ENCODE measurements at places on chromosomes 1 and 21.
A peak's percentile ranks its signal among the peaks of the same experiment; 100 is the strongest.

DNA sequence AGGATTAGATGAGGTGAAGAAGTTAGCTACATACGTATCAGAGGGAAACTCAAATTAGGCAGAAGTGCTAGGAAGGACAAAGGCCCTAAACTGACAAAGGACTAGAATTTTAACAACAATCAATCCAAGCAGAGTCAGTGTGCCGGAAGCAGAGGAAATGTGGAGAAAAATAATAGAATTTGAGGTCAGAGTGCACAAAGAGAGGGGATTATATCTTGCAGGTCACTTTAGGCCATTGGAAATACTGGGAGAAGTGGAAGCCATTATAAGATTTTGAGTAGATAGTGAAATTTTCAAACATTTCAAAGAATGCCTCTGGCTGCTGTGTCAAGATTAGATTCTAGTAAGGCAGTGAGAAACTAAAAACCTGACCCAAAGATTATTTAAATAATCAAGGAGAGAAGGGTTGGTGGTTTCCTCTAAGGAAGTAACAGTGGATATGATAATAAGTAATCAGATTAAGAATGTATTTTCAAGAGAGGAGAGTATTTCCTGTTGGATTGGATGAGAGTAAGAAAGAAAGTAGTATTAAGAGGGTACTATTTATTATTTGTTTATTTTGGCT, 889.2 kb upstream of the NCAM2 start:
- H3K27ac ChIP-seq = no peak overlapping the region
- no peaks in the 10 kb centered on the region for H3K4me1 ChIP-seq
- no peak for DNase-seq
- H3K4me3 ChIP-seq = no peak overlapping the region

- no peak for DNase-seq
- H3K36me3 ChIP-seq = no peaks in the 10 kb centered on the region
- no peak overlapping the region for H3K27ac ChIP-seq
- peaks cover 23% of the 10 kb centered on the region for H3K4me1 ChIP-seq
Measured at GRCh38 chr1:58950897-58951296, 167.1 kb upstream of the JUN start.

GRCh38 chr1:63664742-63665141, 71.5 kb downstream of the PGM1 start:
- no peak overlapping the region for H3K27ac ChIP-seq
- no peak overlapping the region for H3K4me3 ChIP-seq
- H3K36me3 ChIP-seq = peaks cover 15% of the 10 kb centered on the region

DNA sequence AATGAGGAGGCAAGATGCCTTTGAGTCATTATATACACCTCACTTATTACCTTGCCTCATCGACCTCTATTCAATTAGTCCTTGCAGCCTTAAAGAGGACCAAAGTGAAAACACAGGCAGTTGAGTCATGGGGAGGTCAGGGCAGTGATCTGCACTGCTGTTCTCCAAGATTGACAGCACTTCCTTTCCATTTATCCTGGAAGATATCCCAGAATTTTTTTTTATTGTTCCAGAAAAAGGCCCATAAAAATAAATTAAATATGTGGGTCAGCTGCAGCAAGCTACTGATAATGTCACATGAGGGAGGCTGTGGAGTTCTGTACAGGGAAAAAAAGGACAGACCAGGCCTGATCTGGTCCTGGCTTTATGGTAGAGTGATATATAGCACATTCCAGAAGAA, 33.2 kb upstream of the CDC42BPA start:
- no peak overlapping the region for H3K4me3 ChIP-seq
- no peaks in the 10 kb centered on the region for H3K4me1 ChIP-seq
- no peaks in the 10 kb centered on the region for H3K36me3 ChIP-seq
- H3K27me3 ChIP-seq = peaks cover under 1% of the 10 kb centered on the region

- no peak overlapping the region for H3K27ac ChIP-seq
- no peak overlapping the region for H3K4me3 ChIP-seq
- no peaks in the 10 kb centered on the region for H3K36me3 ChIP-seq
- DNase-seq = no peak
- peaks cover 2% of the 10 kb centered on the region for H3K27me3 ChIP-seq
Measured at GRCh38 chr1:98018074-98018473, 97.2 kb upstream of the DPYD start.

- no peaks in the 10 kb centered on the region for H3K36me3 ChIP-seq
- H3K4me1 ChIP-seq = no peaks in the 10 kb centered on the region
- no peak overlapping the region for H3K27ac ChIP-seq
Measured at GRCh38 chr1:37415611-37416244, 58.7 kb upstream of the ZC3H12A start.

DNA sequence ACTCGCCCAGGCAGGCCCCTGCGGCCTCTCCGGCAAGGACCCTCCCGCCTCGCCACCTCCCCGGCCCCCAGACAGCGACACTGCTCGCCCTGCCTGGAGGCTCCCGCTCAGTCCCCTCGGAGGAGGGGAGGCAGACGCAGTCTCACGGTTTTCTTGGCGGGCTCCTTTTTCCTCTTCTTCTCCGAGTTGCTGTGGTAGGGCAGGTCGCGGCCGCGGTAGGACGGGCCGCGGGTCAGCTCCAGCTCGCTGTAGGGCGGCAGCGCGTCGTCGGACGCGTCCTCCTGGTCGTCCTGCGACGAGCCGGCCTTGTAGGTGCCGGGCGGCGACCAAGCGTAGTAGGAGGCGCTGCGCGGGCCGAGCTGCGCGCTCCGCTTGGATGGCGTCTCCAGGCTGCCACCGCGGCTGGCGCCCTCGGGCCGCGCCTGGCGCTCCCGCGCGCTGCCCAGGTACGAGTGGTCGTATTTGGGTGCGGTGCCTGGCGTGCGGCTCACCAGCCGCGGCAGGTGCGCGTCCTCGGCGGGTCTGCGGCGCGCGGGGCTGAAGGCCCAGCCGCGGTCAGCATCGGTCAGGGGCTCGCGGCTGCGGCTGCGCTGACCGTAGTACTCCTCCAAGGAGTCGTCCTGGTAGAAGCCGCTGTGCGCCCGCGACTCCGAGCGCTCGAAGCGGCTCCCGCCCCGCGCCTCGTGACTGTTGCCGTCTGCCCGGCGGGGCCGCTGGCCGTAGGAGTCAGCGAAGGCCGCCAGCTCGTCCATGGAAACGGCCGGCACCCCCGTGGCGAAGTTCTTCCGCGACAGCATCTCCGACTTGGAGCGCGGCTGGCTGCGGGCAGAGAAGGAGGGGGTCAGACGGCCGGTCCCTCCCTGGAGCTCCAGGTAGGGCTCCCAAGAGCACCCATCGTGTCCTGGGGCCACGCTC, 44.8 kb upstream of the TADA1 start:
- H3K36me3 ChIP-seq = peaks cover 8% of the 10 kb centered on the region
- H3K4me1 ChIP-seq = no peaks in the 10 kb centered on the region
- no peak overlapping the region for H3K27ac ChIP-seq
- H3K4me3 ChIP-seq = no peak overlapping the region

- DNase-seq = peak; percentile 87
- H3K4me1 ChIP-seq = peaks cover 10% of the 10 kb centered on the region
- no peak overlapping the region for H3K4me3 ChIP-seq
- no peaks in the 10 kb centered on the region for H3K27me3 ChIP-seq
- H3K27ac ChIP-seq = no peak overlapping the region
Measured at GRCh38 chr1:153509729-153510354, 25.9 kb downstream of the S100A6 start.

GRCh38 chr21:31161157-31161556, 122.9 kb upstream of the KRTAP19-8 start:
- peaks cover 58% of the 10 kb centered on the region for H3K36me3 ChIP-seq
- H3K27me3 ChIP-seq = no peaks in the 10 kb centered on the region
- peak; percentile 53 for DNase-seq
- H3K27ac ChIP-seq = peak overlapping the region; percentile 79
- peaks cover 87% of the 10 kb centered on the region for H3K4me1 ChIP-seq
- H3K4me3 ChIP-seq = no peak overlapping the region

- no peak overlapping the region for H3K27ac ChIP-seq
- no peaks in the 10 kb centered on the region for H3K4me1 ChIP-seq
- peak; percentile 74 for DNase-seq
- no peaks in the 10 kb centered on the region for H3K27me3 ChIP-seq
- no peaks in the 10 kb centered on the region for H3K36me3 ChIP-seq
Measured at GRCh38 chr1:163174524-163175437, 27.9 kb downstream of the RGS5 start.

DNA sequence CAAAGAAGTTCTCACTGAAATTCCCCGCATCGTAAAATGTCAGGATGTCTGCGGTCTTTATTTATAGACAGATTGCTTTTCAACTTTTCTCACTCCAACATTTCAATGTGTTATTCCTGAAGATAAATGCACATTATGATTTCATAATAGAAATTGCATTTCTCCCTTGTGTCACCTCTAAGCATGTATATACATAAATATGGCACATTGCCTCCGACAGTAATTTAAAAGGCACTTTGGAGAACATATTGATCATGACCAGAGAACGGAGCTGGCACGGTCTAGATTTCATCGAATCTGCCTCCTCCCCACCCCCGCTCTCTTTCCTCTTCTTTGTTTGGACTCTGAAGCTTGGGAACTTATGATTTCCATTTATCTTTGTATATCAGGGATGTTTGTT, 54.9 kb upstream of the IGSF21 start:
- H3K27me3 ChIP-seq = peaks cover 5% of the 10 kb centered on the region
- H3K36me3 ChIP-seq = no peaks in the 10 kb centered on the region
- H3K4me3 ChIP-seq = no peak overlapping the region
- no peaks in the 10 kb centered on the region for H3K4me1 ChIP-seq
- no peak overlapping the region for H3K27ac ChIP-seq

DNA sequence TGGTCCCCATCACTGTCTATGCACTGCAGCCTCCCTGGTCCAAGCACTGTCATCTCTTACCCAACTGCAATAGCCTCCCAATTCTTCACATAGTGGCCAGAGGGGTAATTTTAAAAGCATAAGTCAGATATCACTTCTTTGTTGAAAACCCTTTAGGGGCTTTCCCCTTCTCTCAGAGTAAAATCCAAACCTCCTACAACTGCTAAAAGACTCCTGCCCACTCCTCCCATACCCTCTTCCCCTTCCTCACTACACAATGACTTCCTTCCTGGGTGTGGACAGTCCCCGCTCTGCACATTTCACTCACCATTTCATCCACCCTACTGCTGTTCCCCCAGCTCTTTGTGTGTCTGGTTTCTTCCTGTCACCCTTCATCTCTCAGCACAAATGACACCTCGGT, 8.3 kb downstream of the MCOLN2 start:
- H3K27me3 ChIP-seq = no peaks in the 10 kb centered on the region
- H3K4me1 ChIP-seq = peaks cover 37% of the 10 kb centered on the region
- peaks cover 41% of the 10 kb centered on the region for H3K36me3 ChIP-seq
- peak overlapping the region; percentile 11 for H3K4me3 ChIP-seq
- DNase-seq = peak; percentile 33

GRCh38 chr1:62384276-62385005, 52.4 kb upstream of the USP1 start:
- no peak overlapping the region for H3K4me3 ChIP-seq
- H3K27me3 ChIP-seq = no peaks in the 10 kb centered on the region
- DNase-seq = no peak
- H3K36me3 ChIP-seq = no peaks in the 10 kb centered on the region

DNA sequence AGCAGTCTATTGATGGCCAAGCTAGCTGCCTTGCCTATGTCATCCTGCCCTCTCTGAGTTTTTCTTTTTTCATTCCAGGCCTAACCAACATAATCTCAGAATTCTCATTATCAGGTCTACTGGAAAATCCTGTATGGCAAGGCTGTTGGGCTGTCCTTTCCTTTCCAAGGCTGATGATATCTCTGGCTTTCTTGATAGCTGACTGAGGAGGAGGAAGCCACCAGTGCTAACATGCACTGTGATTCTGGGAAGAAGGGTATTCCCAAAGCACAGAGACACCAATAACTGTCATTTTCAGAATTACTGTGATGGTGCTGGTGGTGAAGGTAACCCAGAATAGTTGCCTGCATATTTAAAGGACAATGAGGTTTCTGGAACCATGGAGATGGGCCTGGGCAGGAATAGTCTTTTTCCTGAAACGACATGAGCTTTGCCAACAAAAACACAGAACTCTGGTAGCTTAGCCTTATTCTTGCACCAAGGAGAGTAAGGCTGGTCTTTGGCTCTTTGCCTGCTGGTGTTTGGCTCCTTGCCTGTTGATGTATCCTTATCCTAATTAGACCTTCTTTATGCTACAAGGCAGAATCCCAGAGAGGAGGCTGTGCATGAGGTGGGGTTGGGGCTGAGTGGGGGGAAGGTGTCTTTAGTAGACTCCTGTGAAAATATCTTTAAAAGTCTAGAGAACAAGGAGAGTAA, 157.4 kb downstream of the TNFSF18 start:
- H3K27ac ChIP-seq = no peak overlapping the region
- no peak overlapping the region for H3K4me3 ChIP-seq
- peaks cover 30% of the 10 kb centered on the region for H3K27me3 ChIP-seq
- DNase-seq = peak; percentile 5

DNA sequence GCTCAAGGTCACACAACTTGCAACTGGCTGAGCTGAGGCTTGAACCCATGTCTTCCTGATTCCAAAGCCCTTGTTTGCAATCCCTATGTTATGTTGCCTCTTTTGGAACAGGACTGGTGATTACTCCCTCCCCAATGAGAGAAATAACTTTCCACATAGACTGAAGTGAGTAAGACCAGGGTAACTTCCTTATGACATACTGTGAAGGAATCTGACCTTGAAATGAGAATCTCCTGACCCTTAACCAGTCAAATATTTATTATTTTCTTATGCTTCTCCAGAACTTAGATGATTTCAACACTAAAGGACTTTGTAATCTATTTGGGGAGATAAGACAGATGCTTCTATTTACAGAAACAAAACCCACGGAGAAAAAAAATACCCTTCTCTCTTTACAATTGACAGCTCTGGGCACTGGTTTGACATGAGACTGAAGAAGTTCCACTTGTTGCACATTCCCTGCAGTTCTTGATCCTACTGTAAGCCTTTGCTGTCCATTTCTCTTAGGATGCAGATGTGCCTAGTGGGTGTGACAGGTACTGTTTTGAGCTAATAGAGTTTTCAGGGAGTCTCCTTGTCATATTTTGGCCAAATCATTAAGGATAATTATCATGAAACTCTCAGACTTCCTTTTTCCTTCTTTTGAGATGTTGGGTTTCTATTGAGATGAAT, 3.9 kb upstream of the RPTN start:
- no peaks in the 10 kb centered on the region for H3K36me3 ChIP-seq
- H3K27ac ChIP-seq = no peak overlapping the region
- H3K27me3 ChIP-seq = peaks cover 4% of the 10 kb centered on the region

- H3K4me1 ChIP-seq = no peaks in the 10 kb centered on the region
- no peaks in the 10 kb centered on the region for H3K27me3 ChIP-seq
- no peak overlapping the region for H3K27ac ChIP-seq
- no peak for DNase-seq
Measured at GRCh38 chr21:22438428-22439086, 1440.3 kb downstream of the NCAM2 start.

DNA sequence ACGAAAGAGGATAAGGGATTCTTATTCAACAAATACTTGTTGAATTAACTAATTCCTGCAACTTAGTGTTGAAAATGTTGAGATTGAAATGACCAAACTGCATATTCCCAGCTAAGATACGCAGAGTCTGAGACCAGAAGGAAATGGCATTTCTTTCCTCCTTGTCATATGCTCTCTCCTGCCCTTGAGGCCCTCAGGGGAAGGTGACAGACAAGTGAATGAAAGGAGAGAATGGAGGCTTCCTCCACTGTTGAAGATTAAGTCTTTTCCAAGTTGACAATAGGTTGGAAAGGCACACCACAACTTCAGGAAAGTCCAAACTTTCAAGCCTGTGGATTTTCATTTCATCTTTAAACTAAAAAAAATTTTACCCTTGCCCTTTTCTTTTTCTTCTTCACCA, 3.1 kb upstream of the ZNF697 start:
- no peaks in the 10 kb centered on the region for H3K36me3 ChIP-seq
- no peak overlapping the region for H3K27ac ChIP-seq
- no peak overlapping the region for H3K4me3 ChIP-seq
- H3K4me1 ChIP-seq = peaks cover 12% of the 10 kb centered on the region
- H3K27me3 ChIP-seq = peaks cover 67% of the 10 kb centered on the region
- DNase-seq = no peak

- H3K27me3 ChIP-seq = no peaks in the 10 kb centered on the region
- no peak overlapping the region for H3K4me3 ChIP-seq
- H3K4me1 ChIP-seq = no peaks in the 10 kb centered on the region
- H3K36me3 ChIP-seq = no peaks in the 10 kb centered on the region
Measured at GRCh38 chr1:210418863-210419650, 90.4 kb downstream of the HHAT start.

Data from activated CD4-positive, alpha-beta T cell treated with anti-CD3 and anti-CD28 coated beads for 36 hours (primary cell).